Urinary bladder (tissue), 4 donors: ENCODE measurements at places on chromosomes 1 and 21. TPM values are rescaled to one million over a fixed set of nuclear protein-coding genes. Genes with fewer than 3 reads are reported as not detected.

Gene HRNR
- not detected for total RNA-seq

- DNase-seq: no peak
Measured at GRCh38 chr21:15026370-15026769, 38.4 kb downstream of the NRIP1 start.

Gene GUCA2B
- total RNA-seq: not detected

Gene IFI44L
- 40.6 TPM for total RNA-seq

Gene SPRR2D
- total RNA-seq: not detected

Gene FBXO2
- total RNA-seq: 0.42 TPM

DNA sequence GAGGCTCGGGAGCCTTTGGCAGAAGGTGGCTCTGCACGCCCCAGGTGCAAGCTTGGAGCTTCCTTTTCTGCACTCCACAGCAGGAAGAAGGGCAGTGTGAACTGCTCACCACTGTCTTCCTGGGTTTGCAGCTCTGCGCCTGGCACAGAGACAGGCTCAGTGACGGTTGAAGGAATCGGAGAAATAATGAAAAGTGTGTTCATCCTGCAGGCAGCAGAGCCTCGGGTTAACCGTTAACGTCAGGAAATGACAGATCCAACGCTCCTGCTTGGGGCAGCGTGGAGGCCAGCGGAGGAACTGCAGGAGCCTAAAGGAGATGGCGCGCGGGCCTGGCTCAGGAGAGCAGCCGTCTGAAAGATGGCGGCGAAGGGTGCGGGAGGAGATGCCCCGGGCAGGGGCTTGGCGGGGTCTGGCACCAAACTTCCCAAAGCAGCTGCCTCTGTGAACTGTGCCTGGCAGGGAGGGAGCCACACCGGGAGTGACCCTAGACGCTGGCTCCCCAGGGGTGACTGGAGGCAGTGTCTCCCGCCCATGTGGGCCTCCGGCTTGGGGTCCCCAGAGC is 10.9 kb upstream of the SAMD11 start:
- DNase-seq: no peak

DNA sequence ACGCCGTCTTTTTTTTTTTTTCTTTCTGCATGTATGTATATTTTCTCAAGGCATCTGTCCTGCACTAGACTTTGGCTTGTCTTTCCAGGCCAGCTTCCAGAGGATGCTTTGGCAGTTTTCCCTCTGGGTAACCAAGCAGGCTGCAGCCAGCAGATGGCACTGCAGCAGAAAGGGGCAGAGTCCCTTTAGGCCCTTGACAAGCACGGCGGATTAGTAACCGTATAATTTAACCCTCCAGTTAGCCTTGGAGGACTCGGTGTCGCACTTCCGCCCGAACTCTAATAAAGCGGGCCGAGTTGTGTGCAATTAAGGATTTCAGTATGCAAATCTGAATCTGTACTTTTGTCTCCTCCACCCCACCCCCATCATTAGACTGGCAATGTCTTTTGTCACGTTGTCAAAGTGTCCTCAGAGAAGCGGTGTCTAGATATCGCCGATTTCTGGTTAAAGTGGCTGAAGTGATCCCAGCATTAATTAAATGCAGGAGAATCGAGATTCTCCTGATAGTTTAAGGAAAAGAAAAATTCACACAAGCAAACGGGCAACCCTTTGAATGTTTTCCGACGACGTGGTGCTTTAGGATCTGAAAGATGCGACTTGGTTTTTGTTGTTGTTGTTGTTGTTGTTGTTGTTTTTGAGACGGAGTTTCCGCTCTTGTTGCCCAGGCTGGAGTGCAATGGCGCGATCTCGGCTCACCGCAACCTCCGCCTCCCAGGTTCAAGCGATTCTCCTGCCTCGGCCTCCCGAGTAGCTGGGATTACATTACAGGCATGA is 1.1 kb upstream of the TMEM167B start:
- no peak for DNase-seq

DNA sequence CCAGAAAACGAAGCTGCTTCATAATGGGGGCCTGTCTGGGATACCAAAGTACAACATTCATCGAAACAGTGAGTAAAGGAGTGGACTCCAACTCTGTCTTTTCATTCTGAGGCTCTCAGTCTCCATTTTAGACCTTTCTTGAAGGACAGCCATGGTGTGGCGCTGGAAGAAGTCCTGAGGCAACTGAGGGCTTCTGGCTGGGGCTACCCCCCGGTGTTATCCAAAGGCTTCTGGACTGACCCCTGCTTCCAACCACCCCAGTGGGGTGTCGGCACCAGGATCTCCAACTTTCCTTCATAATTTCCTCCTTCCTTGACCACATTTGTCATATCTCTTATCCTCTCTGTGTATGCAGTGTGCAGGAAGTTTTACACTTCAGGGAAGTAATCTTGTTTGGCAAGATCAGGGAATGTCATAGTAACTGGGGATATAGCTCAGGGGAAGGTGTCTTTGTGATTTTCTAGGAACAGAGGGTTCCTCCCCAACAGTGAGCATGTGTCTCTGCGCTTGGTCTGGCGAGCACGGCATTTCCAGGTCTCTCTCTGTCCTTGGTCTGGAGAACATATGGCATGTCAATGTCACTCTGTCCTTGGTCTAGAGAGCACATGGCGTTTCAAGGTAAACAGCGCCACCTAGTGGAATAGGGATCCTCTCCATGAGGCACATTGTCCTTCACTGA is 19.4 kb upstream of the BSDC1 start:
- DNase-seq: no peak

- peak; percentile 49 for DNase-seq
Measured at GRCh38 chr1:41239988-41240610, 2.0 kb downstream of the SCMH1 start.

GRCh38 chr21:28832013-28832714 is 160.5 kb downstream of the LTN1 start:
- DNase-seq: peak; percentile 14

Gene LIN28A
- total RNA-seq: not detected

DNA sequence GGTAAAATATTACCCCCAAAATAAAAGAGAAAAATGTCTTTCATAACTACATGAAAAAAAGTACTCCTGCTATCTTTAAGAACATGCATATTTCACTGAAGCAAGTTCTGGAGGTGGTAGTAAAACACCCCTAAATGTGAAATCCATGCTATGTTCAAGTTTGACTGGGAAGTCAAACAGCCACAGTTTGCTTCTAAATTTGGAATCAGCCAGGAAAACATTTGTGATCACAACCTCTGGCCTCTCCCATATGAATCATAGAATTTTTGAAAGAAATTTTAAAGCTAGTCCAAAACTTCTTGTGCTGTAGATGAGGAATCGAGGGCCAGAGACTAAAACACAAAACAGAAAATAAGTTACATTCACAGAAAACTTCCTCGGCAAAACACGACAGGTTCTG is 6.6 kb downstream of the SORT1 start:
- no peak for DNase-seq

DNA sequence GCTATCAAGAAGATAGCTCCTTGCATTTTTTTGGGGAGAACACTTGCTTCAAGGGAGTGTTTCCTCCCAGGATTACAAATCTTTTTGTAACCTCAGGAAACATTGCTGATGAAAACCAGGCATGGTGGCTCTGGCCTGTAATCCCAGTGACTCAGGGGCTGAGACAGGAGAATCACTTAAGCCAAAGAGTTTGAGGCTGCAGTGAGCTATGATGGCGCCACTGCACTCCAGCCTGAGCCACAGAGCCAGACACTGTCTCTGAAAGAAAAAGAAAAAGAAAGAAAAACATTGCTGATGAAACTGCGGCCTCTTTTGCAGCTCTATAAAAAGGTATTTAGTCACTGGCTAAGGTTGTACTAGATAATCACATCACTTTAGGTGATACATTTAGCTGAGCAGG is 7.3 kb downstream of the RNU1-2 start:
- DNase-seq: no peak

DNA sequence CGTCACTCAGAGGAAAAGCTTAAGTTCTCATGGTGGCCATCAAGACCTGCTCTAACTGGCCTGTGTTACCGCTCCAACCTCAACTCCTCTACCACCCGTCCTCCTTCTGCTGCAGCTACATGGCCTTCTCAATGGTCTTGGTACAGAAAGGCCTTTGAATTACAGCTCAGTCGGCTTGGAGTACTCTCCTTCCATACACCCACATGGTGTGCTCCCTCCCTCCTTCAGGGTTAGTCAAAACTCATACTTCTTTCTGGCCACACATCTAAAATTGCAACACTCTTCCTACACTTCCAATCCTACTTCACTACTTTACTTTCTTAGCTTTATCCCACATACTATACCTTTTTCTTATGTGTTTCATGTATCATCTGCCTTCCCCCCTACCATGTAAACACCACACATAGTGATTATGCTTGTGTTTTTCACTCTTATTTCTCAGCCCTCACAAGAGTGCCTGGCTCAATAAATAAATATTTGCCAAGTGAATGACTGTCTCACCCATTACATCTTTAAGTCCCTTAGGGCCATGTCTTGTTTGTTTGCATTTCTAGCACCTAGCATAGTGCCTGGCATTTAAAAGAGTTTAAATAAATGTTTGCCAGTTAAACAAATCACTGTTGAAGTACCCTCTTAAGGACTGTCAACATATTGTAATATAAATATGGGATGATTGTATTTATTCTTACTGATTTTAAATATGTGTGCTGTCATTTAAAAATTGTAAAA is 37.6 kb upstream of the HMCN1 start:
- DNase-seq: no peak

DNA sequence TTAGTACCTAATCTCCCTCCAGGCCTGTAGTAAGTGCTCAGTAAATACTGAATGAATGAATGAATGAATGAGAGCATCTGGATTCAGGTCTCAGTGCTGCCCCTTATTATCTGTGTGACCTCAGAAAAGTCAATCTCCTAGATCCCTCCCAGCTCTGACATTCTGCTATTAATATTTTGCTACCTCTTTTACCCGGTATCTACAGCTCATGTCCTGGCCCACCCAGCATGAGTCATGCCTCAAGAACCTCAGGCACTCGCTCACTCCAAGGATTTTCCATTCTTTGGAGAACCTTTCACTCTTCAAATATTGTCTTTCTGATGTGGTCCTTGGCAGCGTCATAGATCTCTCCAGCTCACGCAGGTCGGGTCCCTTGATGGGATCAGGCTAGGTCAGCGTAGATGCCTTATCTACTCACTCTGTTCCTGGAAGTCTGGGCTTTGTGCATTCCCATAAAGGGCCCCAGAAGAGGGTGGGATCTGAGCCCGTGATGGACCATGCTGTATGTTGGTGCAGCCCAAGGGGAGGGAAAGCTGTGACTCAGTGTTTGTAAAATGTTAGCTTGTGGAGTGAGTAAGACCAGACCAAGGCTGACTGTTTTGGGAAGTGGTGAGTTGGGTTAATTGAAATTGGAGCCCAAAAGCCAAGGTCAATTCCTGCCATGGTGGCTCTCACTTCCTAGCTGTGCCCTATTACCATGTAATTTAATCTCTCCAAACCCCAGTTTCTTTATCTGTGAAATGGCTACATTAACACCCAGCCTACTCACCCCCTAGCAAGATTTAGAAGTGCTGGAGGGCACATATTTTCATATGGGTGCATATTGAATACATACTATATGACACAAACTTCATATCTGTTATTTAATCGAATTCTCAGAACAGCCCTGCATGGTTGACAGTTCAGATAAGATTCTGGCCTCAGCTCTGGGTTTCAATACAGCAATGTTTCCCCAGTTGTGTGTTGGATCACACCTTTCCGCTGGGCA is 214.1 kb upstream of the USP24 start:
- no peak for DNase-seq

DNA sequence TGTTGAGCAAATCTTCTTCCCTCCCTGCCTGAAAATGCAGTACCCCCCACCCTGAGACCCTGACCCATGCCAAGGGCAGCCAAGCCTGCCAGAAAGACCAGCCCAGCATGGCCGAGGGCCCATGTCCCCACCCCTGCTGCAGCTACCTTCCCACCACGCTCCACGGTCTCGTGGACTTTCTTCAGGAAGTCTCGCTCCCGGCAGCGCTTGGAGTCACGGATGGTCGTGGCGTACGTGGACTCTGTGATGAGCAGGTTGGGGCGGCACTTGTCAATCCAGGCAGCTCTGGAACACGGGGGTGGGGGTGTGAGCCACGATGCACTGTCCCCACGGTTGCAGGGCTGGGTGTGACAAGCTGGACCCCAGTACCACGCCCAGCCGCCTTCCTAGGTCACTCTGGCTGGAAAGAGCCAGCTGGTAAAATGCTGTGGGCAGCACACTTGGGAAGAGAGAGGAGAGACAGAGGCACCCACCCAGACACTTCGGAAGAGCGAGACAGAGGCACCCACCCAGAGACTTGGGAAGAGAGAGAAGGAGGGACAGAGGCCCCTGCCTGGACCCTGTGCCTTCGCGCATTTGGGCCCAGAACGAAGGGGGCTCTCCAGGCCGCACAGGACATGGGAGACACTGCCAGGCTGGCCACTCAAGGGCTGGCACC is 6.4 kb downstream of the PUSL1 start:
- no peak for DNase-seq

Gene MFSD2A
- 0.95 TPM for total RNA-seq

- DNase-seq: no peak
Measured at GRCh38 chr1:200374569-200375295, 35.1 kb downstream of the ZNF281 start.

- no peak for DNase-seq
Measured at GRCh38 chr21:33762803-33763581, 120.7 kb downstream of the ITSN1 start.

DNA sequence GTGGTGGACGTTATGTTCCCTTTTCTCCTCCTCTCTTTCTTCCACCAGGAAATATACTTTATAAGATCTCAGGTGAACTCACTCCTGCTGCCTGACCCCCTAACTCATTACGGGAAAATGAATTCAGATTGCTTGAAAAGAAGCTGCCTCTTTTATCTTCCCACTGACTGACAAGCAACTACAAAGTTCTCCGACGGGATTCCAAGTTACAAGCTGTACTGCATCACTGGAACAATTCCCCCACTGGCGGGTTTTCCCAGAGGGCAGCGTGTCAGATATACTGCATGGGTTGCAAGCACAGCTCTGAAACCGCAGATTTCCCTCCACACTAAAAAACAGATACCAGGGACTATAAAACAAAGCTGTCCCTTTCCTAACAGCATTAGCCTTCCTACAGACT is 390.6 kb downstream of the KCTD3 start:
- DNase-seq: no peak

- no peak for DNase-seq
Measured at GRCh38 chr21:14554948-14555347, 8.8 kb upstream of the SAMSN1 start.
